NCI-H1436 treated with DMSO at 0.1 percent for 48 hours (cell line): ENCODE measurements at places on chromosomes 1 and 21.

- DNase-seq = no peak
These were observed 28.3 kb downstream of the CAPZB start for GRCh38 chr1:19456968-19457441.

DNA sequence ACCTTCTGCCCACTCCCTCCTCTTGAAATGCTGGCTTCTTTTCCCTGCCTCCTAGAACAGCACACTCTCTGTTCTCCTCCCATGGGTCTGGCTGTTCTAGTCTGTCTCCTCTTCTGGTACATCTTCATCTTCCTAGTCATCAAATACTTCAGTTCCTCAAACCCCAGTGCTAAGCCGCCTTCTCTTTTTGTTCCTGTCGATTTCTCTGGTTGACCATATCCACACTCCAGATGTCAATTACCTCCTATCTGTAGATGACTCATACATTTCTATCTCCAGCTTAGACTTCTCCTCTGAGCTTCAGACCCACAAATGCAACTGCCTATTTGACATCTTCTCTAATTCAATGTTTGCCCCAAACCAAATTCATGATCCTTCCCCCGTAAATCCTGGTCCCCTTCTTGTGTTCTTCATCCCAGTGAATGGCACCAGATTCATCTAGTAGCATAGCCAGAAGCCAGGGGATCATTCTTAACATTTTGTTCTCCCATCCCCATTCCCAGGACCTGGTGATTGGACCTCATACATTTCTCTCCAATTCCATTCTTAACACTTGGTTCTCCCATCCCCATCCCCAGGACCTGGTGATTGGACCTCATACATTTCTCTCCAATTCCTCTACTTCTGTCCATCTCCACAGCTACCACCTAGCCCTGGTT, 35.9 kb downstream of the USP24 start:
- DNase-seq = no peak

DNA sequence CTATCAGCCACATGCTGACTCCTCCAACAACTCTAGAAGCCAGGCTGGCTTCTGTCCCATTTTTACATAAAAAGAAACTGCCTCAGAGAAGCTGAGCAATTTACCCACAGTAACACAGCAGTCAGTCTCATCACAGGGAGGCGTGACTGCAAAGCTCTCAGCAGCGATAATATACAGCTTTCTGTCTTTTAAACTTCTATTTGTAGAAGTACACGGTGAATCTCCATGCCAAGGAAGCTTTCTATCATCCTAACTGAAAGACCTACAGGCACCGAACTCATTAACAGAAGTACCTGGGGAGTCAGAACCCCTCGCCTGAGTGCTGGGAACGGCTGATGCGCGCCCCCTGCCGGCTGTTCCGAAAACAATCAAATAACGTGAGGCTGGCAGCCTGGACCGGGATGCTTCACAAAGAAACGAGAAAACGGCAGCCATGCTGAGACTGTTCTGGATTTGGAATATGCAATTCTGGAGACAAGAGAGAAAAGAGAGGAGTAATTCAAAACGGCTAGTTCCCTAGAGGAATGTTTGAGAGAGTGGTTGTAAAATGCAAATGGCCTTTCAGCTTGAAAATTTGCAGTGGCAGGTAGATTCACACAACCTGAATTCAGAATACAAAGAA, 43.5 kb upstream of the RAB4A start:
- DNase-seq = peak; percentile 79

GRCh38 chr1:154155251-154155650, 378 bp upstream of the NUP210L start:
- DNase-seq = no peak
